ENCODE measurements at places on chromosomes 12 and 14.

GRCh38 chr14:100153560-100153959 is 5.9 kb downstream of the DEGS2 start:
- no peak for DNase-seq

GRCh38 chr14:89667983-89668382 is 250.9 kb upstream of the FOXN3 start:
- DNase-seq, result no peak

DNA sequence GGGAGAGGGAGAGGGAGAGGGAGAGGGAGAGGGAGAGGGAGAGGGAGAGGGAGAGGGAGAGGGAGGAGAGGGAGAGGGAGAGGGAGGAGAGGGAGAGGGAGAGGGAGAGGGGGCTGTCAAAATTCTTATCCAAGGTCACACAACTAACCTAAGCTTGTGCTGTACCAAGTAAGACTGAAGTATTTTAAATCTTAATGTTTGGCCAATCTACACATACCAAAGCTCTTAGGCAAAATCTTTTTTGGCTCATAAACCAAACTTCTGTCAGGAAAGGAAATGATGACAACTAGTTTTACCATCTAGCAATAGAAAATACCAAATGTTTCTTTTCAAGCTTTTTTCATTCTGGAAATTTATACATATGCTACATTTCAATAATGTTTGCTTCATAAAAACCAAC is 33.8 kb downstream of the CCDC38 start:
- DNase-seq, result no peak

GRCh38 chr12:2613326-2614073 is 181.3 kb upstream of the FKBP4 start:
- peak; percentile 63 for DNase-seq

- no peak for DNase-seq
Measured at GRCh38 chr12:131729254-131729955, 18.5 kb downstream of the SFSWAP start.

DNA sequence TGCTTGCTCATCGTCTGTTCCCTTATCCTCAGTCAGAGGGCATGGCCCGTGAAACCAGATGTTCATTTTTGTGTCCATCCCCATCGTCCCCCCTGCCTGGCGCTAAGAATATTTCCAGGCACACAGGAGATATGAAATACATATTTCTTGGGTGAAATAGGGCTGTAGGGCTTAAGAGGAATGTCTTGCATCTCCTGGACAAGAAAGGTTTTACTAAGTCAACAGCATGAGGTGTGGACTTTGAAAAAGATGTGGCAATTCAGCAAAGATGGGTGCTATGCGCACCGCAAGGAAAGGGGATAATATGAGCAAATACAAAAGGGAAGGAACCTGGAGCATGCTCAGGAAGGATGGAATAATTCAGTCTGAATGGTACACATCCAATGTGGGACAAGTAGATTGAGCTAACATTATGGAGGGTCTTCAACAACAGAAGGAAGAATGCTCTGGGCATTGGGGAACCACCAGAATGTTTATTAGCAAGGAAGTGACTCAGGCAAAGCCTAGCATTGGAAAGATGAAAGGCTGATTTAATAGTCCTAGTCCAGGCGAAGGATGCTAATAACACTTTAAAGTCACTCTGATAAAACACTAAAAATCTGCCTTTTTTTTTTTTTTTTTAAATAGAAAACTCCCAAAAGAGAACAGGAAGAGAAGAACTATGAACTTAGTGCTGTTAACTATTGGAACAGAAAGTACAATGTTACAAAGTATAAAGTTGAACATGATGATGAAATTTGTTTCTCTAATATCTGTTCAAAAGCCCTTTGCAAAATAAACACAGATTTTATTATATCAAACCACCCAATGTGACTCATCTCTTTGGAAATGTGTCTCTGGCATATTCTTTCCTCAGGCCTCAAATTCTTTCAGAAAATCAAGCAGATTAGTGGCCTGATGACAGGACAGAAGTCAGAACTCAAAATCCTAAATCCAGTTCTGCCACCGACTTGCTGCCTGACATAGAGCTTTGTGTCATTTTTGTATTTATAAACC is 449.5 kb downstream of the BCAT1 start:
- no peak for DNase-seq

DNA sequence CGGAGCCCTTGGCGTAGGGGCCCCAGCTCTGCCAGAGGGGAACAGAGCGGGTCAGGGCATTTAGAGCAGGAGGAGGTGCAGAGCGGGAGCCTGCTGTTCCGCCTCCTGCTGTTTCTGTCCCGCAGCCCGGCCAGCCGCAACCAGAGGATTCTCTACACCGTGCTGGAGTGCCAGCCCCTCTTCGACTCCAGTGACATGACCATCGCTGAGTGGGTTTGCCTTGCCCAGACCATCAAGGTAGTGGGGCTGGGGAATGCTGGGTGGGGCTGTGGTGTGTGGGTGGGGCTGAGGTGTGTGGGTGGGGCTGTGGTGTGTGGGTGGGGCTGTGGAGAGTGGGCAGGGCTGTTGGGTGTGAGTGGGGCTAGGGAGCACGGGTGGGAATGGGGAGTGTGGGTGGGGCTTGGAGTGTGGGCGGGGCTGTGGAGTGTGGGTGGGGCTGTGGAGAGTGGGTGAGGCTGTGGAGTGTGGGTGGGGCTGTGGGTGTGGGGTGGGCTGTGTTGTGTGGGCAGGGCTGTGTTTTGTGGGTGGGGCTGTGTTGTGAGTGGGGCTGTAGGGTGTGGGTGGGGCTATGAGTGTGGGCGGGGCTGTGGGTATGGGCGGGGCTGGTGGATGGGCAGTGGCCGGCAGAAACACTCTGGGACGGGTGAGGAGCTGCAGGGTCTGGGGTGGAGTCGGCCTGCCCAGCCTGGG is 8.0 kb downstream of the ASPG start:
- DNase-seq, result no peak

- peak; percentile 72 for DNase-seq
Measured at GRCh38 chr12:77893918-77894317, 63.2 kb downstream of the NAV3 start.

DNA sequence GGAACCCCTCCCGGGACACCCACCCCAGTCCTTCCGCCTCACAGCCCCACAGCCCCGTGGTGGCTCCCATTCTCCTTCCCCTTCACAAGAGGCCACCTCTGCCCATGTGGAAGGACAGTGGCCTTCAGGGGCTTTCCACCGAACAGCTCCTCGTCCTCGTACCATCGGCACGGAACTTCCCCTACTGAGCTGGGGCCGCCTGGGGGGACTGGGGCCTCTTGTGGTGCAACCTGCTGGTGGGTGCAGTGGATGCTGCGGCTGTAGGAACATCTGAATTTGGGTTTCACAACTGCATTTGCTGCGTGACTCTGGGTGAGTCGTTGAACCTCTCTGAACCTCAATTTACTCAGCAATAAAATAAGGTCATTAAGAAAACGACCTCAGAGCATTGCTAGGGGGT is 50.9 kb downstream of the RFLNA start:
- DNase-seq, result no peak

GRCh38 chr12:54588110-54588889 is at the start of gene PPP1R1A:
PPP1R1A (minus strand) TSS chr12:54588659; CDS start chr12:54588488, 171 bp downstream.
- no peak for DNase-seq

- DNase-seq, result no peak
Measured at GRCh38 chr14:105838591-105839424, 312.4 kb downstream of the TMEM121 start.

DNA sequence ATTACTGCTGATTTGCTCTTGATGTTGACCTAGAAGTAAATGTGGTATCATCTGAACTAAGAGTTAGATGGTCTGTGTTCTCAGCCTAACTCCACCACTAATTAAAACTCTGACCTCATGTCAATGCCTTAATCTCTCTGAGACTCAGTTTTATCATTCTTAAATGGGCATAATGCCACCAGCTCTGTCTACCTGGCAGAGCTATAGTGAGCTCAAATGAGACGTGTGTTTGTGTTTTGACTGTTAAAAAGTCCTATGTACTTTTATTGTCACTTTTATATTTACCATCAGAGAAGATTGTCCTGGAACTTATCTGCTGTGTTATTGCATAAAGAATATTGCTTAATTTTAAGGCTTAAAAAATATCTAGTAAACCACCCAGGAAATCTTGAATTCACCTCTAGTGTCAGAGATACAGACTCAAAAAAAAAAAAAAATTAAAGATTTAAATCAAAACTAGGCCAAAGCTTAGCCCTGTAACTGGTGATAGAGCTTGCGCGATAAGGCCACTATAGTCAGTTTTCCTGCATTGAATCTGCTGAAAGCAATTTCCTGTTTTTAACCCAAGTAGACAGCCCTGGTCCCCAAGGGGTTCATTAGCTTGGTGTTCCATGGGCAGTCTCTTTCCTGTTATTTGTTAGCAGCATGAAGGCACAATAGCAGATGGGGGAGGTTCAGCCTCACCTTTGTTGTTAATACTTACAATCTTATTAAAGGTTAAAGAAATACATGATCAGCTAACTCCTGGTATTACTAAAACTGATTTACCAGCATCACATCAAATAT is 261.8 kb downstream of the ATP23 start:
- no peak for DNase-seq

GRCh38 chr12:123384318-123384993 is 524 bp downstream of the KMT5A start:
- DNase-seq, result no peak
